Dermis lymphatic vessel endothelial cell (primary cell): ENCODE measurements at places on chromosomes 7 and 10. TPM values are rescaled to one million over a fixed set of nuclear protein-coding genes. Genes with fewer than 3 reads are reported as not detected.

The C10orf53 gene
- total RNA-seq = not detected in 2 replicates

The TBXAS1 gene
- total RNA-seq = 0.69 and 0.87 TPM in 2 replicates

The C10orf143 gene
- 0.69 and 1.2 TPM in 2 replicates for total RNA-seq

The SLC39A12 gene
- not detected in 2 replicates for total RNA-seq

The SSC4D gene
- 0.09 and 0.54 TPM in 2 replicates for total RNA-seq

The AKAP9 gene
- total RNA-seq = 31.5 and 43.3 TPM in 2 replicates

The STAMBPL1 gene
- total RNA-seq = 0.33 and 0.34 TPM in 2 replicates

The HDAC9 gene
- 7.6 and 7.7 TPM in 2 replicates for total RNA-seq

The VIPR2 gene
- total RNA-seq = not detected in 2 replicates

The NCF1 gene
- under 0.01 TPM in 1 of 2 replicates, not detected in the other for total RNA-seq

The HOXA11 gene
- 0.09 and 0.11 TPM in 2 replicates for total RNA-seq

The MDFIC gene
- 41.9 and 73.8 TPM in 2 replicates for total RNA-seq

The ENTPD1 gene
- 1.9 and 4.4 TPM in 2 replicates for total RNA-seq

The ODAD2 gene
- 0.76 and 1.0 TPM in 2 replicates for total RNA-seq

The CPXM2 gene
- under 0.01 TPM in 1 of 2 replicates, not detected in the other for total RNA-seq

The EBLN1 gene
- not detected in 2 replicates for total RNA-seq

The CCL26 gene
- not detected in 2 replicates for total RNA-seq

The CYP2E1 gene
- 0.26 TPM in 1 of 2 replicates, not detected in the other for total RNA-seq

The LMTK2 gene
- total RNA-seq = 7.6 and 8.7 TPM in 2 replicates

The NUTM2A gene
- 0.09 and 0.11 TPM in 2 replicates for total RNA-seq

The WIPF3 gene
- total RNA-seq = not detected in 2 replicates

The ACSM6 gene
- total RNA-seq = not detected in 2 replicates
